Mucosa of descending colon (tissue), 3 donors: ENCODE measurements at places on chromosomes 4 and X. TPM values are rescaled to one million over a fixed set of nuclear protein-coding genes. Genes with fewer than 3 reads are reported as not detected.

DNA sequence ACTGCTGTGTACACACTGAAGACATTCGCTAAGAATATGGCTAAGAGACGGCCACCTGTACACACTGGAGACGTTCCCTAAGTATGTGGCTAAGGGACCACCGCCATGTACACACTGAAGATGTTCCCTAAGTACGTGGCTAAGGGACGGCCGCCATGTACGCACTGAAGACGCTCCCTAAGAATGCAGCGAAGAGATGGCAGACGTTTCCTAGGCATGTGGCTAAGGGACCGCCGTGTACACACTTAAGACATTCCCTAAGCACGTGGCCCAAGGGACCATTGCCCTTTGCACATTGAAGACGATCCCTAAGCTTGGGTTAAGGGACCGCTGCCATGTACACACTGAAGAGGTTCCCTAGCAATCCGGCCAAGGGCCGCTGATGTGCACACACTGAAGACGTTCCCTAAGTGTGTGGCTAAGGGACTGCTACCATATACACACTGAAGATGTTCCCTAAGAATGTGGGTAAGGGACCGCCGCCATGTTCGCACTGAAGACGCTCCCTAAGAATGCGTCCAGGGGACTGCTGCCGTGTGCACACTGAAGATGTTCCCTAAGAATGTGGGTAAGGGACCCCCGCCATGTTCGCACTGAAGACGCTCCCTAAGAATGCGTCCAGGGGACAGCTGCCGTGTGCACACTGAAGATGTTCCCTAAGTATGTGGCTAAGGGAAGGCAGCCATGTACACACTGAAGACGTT, 36.7 kb downstream of the DHRSX start:
- no peak for DNase-seq

DNA sequence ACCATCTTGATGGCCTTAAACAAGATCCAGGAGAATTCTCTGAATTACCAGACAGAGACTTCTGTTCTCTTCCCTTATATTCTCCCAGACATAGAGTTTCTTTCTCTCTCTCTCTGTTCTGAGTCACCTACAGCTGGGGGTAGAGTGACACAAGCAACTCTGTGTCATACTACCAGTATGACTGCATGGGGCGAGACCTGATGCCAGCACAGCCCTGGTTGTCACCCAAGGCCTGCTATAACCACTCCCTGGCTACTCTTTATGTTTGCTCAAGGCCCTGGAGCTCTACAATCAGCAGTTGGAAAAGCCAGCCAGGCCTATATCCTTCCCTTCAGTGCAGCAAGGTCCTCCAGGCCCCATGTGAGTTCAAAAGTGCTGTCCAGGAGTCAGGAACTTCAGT, 114.2 kb upstream of the TENT5D start:
- no peak for DNase-seq

DNA sequence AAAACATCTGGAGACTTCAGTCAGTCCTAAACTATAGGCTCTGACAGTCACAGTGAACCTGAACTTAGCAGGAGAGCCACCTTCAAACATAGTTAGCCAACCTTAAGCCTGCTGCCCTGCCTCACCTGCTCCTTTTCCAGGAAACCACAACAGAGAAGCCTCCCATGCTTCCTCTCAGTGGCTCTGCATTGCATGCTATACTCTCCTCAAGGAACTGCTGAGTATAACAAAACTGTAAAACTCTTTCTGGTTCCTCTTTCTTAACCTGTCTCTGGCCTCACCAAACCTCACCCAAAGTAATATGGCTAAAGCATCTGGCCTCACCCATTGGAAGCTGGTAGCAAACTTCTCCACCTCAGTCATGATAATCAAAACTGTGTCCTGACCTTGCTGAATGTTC, 122.1 kb downstream of the ANKRD50 start:
- no peak for DNase-seq

GRCh38 chrX:153828723-153829548, 1.4 kb downstream of the PDZD4 start:
- no peak for DNase-seq

DNA sequence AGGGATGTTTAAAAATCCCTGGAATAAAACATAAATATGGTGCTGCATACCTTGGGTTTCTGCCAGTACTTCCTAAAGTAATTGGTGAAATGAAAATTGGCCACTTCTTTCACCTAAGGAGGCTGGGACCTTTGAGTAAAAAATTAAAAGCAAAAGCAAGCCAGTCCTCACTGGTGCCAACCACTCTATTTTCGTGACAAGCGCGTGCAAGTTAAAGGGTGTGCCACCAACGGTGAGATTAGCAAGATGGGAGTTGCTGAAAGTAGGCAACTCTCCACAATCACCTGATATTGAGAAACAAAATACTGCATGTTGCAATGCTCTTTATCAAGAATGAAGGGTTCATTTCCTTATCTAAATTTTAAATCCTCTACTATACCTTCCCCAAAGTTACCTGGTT, 19.7 kb upstream of the RTL9 start:
- DNase-seq = no peak

DNA sequence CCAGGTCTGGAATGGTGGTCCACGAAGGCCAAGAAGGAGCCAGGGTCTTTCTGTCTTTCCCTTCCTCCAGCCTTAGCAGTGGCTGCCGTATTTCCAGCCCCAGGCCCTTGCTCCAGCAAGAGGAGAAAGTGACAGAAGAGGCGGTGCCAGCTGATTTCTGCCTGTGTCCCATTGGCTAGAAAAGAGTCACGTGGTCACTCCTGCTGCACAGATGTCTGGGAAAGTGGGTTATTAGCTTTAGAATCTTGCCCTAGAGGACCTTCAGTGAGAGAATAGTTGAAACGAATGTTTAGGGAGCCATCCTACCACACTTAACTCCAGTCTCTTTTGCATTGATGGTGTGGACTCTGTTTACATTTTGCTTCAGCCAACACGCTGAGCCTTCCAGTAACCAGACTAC, 99.3 kb upstream of the BCOR start:
- no peak for DNase-seq

- no peak for DNase-seq
Measured at GRCh38 chr4:67701517-67701850, 529 bp upstream of the UBA6 start.

DNA sequence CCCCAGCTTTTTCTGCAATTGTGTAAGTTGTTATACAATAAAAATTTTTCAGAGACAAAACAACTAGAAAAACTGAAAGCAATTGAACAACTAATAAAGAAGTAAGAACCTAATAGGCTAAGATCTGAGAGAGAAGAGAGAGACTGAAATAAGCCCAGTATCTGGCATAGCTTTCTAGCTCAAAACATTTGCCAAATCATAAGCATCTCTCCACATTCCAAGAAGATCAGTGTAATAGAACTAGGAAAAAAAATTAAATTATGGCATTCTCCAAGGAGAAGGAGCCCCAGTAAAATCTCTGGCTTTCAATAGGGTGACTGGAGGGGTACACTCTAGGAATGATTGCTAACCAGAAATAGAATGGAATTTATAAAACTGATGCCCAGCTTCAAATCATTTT, 19.0 kb upstream of the PPP3CA start:
- no peak for DNase-seq

DNA sequence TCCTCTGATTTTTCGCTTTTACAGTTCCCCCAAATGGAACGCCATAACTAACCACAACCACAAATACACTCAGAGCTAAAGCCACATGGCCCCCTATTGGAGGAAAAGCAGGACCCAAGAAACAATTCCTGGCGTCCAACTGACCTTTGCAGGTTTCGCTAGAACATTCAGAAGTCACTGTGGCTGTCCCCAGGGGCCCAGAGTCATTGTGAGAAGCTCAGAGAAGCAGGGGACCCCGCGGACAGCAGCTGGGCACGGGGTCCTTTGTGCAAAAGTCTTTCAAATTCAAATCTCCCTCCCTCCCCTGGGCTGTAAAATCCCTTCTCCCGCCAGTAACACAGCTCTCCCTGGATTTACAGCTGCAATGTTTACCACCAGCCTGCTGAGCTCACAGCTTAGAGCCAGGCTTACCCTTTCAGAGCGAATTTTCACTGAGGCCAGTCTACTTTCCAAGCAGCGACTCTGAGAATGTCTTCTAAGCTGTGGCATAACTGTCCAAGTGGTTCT, 214.8 kb downstream of the CRLF2 start:
- DNase-seq = no peak

DNA sequence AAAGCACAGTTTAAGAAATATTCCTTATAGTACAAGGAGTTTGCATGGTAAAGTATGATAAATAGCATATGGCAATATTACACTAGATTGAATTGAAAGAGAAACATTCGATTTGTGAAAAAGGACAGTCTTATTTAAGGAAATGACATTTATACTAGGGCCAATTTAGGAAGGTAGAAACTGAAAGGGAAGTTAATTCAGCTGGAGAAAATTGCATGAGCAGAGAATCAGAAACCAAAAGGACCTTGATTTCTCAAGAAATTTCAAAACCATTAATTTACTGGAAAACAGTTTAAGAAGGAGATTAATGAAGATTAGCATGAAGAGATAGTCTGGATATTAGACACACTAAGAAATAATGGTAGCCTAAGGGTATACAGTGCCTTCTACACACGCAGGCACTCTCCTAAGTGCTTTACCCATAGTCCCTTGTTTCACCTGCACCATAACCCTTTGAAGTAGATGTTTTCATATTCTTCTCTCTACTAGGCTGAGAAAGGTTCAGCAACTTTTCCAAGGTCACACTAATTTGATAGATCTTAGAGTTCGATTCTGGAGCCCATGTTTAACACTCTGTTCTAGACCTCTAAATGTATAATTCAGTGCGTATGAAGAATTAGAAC, 259.1 kb upstream of the SLIT2 start:
- no peak for DNase-seq

DNA sequence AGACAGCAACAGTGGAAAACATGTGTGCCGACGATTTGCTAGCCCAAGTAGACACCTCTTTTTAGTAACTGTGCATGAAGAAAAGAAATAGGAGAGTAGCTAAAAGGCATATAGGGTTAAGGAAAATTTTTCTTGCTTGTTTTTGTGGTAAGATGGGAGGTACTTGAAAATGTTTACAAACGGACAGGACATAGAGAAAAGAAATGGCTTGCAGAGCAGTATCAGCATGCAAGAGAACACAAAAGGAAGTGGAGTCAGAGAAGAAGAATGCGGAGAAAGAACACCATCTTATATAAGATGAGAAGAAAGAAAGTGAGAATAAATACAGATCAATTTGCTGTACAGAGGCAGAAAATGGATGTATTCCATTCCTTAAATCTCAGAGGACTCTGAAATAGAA, 263.7 kb upstream of the ETNPPL start:
- no peak for DNase-seq

DNA sequence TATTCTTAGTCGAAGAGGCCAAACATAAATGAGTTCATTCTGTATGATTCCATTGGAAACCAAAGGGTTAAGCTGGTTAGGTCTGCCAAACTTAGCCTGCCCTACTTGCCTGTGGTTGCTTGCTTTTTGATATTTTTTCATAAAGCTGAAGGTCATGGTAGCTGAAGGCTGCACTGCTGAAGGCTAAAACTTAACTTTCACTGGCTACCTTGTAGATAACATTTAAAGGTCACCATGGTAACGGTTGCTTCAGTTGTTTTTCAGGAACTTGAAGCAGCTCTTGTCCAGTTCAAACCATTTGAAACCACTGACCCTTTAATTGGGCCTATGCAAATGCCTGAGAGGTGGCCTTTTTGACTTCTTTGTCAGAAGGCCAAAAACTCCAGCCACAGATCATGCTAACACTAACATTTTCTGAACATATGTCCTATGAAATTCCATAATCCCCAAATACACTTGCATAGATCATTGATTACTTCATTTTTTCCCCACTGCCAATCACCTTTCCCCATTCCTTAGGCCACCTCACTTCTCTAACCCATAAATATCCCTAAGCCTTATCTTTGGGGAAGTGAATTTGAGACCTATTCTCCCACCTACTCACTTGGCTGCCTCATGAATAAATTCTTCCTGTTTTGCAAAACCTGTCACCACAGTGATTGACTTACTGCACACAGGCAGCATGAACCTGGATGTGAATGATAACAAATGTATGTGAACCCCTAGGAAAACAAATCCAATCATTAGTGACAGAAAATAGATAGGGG, 10.7 kb upstream of the SMIM10L2A start:
- DNase-seq = no peak

GRCh38 chr4:146335763-146336409, 121.5 kb downstream of the REELD1 start:
- no peak for DNase-seq

DNA sequence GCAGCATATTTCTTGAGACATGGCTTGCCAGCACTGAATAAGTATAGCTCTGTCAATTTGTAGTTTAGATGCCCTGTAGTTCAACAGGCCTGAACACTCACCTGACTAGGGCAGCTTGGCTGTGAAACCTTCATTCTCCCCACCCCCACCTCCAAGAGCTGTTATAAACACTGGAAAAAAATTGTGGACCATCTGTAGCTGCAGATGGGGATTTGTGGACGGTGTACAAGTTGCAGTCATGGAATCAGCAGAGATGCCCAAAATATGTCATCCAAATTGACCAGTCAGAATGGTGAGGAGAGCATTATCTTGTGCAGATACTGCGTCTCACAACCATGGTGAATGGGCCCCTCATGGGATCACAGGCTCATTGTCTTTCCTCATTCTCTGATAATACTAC, 76.2 kb upstream of the PAQR3 start:
- DNase-seq = no peak

- DNase-seq = no peak
Measured at GRCh38 chr4:47373174-47373573, 90.3 kb downstream of the COMMD8 start.

The MCF2 gene
- 0.06 TPM for total RNA-seq

The PROM1 gene
- total RNA-seq = 69.6 TPM

The MAP3K15 gene
- 0.16 TPM for total RNA-seq

The SSX3 gene
- total RNA-seq = not detected

The MAGEA1 gene
- not detected for total RNA-seq
